ENCODE measurements at places on chromosomes 12 and 14.

DNA sequence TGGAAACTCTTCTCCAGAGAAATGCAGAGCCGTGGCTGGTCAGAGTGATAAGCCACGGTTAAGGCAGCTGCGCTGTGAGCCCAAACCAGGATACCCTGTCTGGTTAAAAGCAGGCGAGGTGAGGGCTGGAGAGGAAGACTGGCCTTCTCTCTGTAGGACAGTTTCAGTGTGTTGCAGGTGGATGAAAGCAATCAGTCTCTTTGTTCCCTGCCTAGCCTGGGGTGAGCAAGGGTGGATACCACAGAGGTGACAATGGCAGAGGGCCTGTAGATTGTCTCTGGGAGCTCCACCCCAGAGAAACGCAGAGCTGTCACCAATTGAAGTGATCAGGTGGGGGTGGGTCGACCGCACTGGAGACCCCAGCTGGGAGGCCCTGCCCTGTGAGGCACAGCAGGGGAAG lies 621.9 kb downstream of the LRFN5 start:
- DNase-seq, result no peak

DNA sequence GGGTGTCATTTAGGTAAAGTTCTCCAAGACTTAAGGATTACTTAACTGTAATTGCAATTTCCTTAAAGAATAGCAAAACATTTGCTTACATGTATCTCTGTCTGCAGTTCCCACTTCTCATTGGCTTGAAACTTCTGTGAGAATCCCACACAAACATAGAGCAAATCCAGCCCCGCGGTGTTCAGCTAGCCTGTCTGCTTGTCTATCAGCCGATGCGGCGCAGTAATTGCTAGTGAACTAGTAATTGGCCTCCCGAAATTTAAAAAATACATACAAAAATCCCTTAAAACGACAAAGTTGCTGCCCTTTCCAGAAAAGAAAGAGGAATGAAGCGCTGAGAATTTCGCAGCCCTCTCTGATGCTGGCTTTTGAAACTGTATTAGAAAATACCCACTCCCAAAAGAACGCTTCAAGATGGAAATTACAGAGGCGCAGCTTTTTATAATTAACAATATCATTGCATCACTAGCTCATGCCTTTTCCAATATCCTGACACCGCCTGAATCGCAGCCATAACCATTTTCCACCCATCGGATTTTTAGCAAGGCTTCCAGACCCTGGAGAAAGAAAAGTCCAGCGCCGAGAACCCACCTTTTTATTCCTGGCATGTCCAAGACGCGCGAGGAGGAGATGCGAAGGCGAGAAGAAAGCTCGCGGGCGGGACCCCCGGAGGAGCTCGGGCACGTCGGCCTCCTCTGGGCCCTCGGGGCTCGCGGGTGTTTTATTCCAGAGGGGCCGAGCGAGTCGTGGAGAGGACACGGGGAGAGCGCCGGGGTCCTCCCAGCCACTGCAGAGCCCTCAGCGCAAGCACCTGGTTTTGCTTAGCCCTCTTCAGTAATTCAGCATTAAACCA lies 646 bp downstream of the FBLN5 start:
- DNase-seq, result no peak

- DNase-seq, result no peak
Observed at GRCh38 chr12:46486588-46486987, 114.0 kb upstream of the SLC38A2 start.

- no peak for DNase-seq
Observed at GRCh38 chr12:42794806-42795205, 205.3 kb upstream of the PRICKLE1 start.

DNA sequence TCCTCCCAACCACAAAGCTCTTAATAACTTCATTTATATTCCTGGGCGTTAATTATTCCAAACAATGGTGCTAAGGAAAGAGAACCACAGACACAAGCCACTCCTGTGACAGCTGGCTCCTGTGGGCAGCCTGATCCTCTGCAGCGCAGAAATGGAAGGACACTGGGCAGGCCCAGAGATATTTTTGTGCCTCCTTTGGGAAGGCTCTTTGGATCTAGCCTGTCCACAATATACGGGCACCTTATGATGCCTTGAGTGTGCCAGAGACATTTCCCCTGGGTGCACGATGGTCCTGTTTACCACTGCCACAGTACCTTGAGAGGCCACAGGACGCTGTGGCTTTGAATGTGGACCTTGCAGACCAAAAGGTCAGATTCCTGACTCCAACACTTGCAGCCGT lies 2.1 kb downstream of the ASB2 start:
- no peak for DNase-seq

GRCh38 chr12:106987846-106988245 lies 900 bp upstream of the MTERF2 start:
- no peak for DNase-seq

GRCh38 chr14:55532645-55533344 lies 47.2 kb upstream of the KTN1 start:
- DNase-seq, result no peak

DNA sequence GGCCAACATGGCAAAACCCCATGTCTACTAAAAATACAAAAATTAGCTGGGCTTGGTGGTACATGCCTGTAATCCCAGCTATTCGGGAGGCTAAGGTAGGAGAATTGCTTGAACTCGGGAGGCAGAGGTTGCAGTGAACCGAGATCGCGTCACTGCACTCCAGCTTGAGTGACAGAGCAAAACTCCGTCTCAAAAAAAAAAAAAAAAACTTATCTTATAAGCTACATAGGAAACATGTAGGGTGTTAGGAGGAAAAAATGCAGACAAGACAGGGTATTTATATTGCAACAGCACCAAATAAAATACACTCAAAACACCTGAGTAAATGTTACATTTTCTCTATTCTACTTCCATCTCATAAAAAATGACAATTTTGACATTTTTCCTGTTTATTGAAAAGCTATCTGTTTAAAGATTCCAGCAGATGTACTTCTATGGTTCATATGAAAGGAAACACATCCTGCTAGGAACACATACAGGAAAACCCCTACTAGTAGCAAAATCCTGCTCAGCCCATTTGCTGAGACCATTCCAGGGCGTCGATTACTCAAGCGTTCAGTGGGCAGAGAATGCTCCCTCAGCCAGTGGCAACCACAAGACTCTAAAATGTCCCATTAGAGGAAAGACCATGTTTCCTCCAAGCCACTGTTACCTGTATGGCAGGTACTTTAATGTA lies 19.7 kb downstream of the CORO1C start:
- no peak for DNase-seq

DNA sequence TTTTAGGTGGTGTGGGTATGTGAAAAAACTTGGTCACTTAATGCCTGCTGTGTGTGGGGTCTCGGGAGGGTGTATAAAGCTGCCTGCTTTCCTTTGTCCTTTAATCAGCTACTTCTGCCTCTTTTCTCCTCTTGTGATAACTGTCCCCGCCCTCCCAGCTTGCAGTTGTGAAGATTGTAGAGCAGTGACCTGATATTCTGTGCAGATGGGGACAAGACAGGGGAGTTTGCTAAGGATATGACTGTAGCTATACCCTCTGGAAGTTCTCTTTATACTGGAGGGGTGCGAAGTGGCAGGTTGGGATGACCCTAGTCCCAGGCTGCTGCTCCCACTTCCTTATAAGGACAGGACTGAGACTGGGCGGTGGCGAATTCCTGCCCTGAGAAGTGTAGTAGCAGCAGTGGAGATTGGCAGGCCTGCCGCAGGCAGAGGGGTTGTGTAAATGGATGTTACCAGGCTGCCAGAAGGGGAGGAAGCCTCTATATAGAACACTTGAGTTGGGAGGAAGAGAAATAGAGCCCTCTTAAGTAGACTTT lies 835 bp downstream of the MYL6 start:
- DNase-seq, result no peak

DNA sequence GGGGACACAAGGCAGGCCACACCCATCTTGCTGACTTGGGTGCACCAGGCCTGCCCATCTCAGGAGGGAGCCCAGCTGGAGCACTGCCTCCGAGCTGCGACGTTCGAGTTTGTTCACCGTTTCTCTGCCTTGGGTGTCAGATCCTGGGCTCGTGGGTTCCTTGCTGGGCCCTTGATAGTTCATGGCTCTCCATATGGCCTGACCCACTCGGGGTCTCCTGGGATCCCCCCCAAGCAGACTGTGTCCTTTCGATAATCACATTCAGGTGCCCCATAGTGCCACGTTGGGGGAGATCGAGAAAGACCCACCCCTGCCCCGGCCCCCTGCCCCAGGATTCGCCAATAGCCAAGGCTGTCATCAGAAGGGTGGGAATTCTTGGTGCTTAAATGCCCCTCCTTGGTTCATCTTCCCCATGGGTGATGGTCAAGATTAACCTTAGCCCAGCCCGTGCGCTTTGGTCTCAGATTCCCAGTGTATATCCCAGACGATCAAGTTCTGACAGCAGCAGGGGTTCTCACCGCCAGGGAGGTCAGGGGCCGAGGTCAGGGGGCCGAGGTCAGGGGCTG lies 7.4 kb downstream of the RFLNA start:
- DNase-seq, result no peak

DNA sequence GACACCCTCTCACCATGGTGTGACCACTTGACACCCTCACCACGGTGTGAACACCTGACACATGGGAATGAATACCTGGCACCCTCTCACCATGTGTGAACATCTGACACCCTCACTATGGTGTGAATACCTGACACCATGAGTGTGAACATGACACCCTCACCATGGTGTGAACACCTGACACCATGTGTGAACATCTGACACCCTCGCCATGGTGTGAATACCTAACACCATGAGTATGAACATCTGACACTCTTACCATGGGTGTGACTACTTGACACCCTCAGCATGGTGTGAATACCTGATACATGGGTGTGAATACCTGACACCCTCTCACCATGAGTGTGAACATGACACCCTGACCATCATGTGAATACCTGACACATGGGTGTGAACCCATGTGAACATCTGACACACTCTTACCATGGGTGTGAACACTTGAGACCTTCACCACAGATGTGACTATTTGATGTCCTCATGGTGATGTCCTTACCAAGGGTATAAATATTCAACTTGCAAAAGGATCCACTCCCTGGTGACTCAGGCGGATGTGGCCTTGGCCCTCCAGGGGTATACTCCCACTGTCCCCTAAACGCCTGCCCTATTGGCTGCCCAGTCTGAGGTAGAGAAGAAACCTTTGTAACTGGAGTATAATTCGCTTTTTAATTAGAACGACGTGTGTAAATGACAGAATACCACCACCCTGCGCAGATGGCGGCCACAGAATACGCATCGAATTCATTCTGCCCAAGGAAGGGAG lies 29.1 kb downstream of the RFLNA start:
- DNase-seq, result no peak

DNA sequence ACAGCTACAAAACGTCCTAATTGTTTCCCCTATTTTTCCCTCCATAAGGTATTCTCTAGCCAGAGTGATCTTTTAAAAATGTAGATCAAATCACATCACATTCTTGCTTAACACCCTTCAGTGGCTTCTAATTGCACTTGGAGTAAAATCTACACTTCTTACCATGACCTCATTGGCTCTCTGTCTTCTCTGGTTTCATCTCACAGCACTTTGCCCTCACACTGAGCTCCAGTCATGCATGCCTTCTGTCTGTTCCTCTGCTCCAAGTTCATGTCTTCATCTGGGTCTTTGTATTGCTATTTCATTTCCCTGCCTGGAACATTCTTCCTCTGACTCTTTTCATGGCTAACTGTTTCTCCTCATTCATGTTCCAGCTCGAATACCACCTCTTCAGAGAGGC lies 220.4 kb upstream of the GARIN6 start:
- no peak for DNase-seq

DNA sequence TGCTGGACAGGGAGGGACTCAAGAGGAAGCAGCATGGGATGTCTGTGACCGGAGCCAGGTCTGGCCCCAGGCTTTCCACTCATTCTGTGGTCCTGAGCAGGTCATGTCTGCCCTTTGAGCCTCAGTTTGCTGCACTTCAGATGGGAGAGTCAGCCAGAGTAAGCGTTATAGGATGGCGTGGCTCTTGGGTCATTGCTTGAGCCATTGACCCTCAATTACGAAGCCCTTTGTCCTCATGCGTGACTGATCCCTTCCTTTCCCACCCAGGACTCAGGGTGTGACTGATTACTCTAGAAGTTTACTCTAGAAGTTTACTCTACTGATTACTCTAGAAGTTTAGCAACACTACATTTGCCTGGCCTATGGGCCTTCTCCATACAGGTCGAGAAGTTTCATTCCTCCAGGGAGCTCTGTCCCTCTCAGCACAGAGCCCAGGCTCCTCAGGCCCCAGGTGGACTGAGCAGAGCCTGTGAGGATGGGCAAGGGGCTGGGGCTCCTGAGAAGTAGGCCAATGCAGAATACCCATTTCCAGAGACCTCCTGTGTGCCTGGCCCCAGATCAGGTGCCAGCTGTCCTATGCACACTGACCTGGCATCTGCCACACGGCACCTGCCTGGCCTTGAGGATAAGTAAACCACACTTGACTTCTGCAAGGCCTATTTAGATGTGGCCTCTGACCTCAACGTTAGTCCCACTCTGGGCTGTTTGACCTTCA lies 7.6 kb upstream of the IFI27 start:
- DNase-seq, result no peak

DNA sequence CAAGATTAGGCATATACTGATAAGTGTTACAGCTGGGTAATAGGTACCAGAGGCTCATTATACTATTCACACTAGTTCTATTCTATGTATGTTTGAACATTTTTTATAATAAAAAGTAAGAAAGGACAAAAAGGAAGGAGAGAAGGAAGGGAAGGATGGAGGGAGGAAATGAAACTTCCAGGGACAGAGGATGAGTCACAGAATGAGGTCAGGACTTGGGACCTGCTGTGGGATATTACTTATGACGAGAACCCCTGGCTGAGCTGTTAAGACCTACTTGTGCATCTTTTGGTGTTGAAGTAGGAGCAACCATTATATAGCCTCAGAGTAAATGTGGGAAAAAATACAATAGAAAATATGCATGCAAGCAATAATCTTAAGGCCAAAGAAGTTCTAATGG lies 16.7 kb upstream of the TMEM260 start:
- DNase-seq, result no peak

GRCh38 chr12:82383930-82384552 lies 25.7 kb downstream of the METTL25 start:
- DNase-seq, result no peak

DNA sequence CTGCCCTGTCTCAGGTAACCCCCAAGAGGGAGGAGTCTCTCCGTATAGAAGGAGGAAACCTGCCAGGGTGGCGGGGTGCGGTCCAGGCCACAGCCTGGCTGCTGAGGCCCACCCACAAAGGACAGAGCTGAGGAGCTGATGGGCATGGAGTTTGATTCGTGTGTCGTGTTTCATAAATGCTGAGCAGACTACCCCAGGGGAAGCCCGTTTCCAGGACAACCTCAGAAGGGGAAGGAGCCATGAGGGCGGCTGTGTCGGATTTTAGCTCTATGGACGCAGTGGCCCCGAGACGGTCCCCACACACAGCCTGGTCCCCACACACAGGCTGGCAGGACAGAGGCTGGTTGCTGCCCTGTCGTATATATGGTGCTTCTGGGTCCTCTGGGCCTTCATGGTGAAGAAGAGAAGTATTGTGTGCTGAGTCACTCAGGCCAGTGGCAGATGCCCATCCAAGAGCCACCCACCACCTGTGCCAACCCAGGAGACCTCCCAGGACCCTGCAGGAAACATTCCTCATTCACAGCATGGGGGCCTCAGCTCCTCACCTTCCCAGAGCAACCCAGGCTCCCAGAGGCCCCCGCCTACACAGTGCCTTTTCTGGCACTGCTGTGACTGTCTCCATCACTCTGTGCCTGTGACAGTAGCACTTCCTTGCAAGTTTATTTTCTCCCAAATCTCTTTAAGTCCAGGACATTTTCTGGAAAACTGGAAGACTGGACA lies 63.1 kb upstream of the RIN3 start:
- DNase-seq, result no peak
